ENCODE measurements at places on chromosomes 2 and 18.

DNA sequence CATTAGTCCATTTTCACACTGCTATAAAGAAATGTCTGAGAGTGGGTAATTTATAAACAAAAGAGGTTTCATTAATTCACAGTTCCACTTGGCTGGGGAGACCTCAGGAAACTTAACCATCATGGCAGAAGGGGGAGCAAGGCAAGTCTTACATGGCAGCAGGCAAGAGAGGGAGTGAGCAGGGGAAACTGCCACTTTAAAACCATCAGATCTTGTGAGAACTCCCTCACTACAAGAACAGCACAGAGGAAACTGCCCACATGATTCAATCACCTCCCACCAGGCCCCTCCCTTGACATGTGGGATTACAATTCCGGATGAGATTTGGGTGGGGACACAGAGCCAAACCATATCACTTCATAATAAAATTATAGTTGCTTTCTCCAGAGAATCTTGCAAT is 365.5 kb upstream of the ID2 start:
- DNase-seq = no peak

GRCh38 chr2:161036926-161037325 is 123.3 kb upstream of the TANK start:
- no peak for DNase-seq

DNA sequence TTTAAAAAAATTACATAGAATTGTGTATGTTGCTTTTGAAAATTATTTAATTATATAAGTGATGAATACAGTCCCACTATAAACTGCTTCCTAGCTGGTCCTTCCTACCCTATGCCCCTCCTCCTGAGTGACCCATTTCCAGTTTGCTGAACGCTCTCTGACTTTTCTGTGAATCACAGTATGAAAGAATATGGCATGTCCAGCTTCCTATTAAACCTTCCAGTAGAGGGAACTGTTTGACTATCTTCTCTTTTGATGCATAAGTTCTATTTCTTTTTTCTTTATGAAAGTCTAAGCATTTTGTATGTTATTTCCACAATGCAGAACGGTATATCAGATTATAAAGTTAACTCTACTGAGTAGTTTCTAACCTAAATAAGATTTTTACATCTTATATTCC is 41.3 kb downstream of the PSMG2 start:
- peak; percentile 3 for DNase-seq

GRCh38 chr2:18194161-18194560 is 315.7 kb downstream of the KCNS3 start:
- no peak for DNase-seq

- DNase-seq = peak; percentile 24
Observed at GRCh38 chr18:7926526-7926925, 359.4 kb downstream of the PTPRM start.

DNA sequence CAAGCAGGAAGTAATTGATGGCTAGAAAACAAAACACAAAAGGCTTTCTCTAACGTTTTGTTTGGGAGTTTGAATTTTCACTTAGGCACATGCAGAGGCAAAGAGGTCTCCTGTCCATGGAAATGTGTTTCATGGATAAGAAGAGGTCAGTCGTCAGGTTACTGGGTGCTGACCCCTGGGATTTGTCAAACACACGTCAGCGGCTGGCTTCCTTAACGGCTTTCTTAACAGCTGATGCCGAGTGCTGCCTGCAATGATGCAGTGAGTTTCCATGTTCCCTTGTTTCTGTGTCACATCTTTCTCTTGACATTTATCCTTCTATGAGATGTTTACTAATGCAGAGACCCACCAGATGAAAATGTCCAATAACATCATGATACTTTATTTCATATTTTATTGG is 31.7 kb downstream of the GPR39 start:
- DNase-seq = no peak

GRCh38 chr18:49884959-49885358 is 71.6 kb upstream of the ACAA2 start:
- DNase-seq = no peak

- DNase-seq = no peak
Observed at GRCh38 chr2:44886414-44886813, 55.1 kb upstream of the SIX3 start.

GRCh38 chr2:172079416-172079815 is 5.9 kb upstream of the DLX1 start:
- no peak for DNase-seq

Measured in NCI-H1092 (cell line).